Activated CD4-positive, alpha-beta T cell treated with anti-CD3 and anti-CD28 coated beads, Interleukin-2, amount 50 U/mL, for 16 hours (primary cell): ENCODE measurements at places on chromosomes 13 and 19.

- DNase-seq: no peak
These were observed 66.3 kb upstream of the UFM1 start for GRCh38 chr13:38283346-38283745.

DNA sequence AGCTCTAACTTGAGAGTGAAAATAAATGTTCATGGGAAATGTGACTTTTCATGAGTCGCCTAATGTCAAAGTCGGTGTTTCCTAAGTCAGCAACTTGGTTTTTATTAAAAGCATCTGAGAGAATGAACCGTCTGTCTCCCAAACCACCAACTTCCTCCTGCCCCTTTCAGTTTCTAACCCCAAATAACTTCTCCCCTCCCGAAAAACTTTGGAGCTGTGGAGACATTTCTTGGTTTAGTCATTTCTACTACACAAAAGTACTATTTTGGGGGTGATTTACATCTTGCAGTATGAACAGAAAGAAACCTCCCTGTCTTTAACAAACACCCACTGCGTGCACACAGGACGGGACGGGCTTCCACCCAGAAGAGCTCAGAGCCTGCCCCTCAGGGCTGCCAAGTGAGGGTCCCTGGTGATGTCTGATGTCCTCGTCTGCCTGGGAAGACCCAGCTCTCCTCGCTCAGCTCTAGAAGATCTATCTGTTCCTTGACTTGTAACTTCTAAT lies 65.0 kb downstream of the RASA3 start:
- peak; percentile 66 for DNase-seq

DNA sequence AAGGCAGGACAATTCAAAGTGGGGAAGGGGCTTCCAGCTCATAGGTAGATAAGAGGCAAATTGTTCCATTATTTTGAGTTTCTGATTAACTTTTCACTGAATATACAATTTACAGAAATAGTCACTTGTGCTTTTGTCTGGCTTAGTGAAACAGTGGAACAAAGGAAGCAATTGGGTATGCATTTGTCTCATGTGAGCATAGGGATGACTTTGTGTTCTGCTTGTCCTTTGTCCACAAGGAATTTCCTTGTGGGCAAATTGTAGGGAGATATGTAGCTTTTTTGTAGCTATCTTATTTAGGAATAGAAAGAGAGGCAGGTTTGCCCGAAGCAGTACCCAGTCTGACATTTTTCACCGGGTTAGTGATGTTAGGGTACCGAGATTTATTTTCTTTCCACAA lies 1224.8 kb downstream of the SLITRK1 start:
- DNase-seq: no peak

- no peak for DNase-seq
These were observed 329.3 kb downstream of the FGF9 start for GRCh38 chr13:22000191-22000590.

GRCh38 chr19:48819366-48819816 lies 8.6 kb upstream of the BCAT2 start:
- no peak for DNase-seq

GRCh38 chr13:77139306-77139705 lies 112.3 kb upstream of the FBXL3 start:
- DNase-seq: no peak

DNA sequence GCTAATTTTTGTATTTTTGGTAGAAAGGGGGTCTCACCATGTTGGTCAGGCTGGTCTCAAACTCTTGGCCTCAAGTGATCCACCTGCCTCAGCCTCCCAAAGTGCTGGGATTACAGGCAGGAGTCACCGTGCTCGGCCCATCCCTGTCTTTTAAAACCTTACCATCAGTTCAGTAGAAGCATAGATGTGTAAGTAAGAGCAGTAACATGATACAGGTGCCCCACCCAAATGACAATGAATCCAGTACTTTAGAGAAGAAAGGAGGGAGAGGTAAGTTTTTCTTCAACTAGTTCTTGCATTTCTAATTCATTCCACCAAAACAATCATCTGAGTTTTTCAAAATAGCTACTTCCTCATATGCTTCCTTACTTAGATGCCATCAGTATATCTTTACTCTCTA lies 21.9 kb downstream of the SPRY2 start:
- DNase-seq: no peak

DNA sequence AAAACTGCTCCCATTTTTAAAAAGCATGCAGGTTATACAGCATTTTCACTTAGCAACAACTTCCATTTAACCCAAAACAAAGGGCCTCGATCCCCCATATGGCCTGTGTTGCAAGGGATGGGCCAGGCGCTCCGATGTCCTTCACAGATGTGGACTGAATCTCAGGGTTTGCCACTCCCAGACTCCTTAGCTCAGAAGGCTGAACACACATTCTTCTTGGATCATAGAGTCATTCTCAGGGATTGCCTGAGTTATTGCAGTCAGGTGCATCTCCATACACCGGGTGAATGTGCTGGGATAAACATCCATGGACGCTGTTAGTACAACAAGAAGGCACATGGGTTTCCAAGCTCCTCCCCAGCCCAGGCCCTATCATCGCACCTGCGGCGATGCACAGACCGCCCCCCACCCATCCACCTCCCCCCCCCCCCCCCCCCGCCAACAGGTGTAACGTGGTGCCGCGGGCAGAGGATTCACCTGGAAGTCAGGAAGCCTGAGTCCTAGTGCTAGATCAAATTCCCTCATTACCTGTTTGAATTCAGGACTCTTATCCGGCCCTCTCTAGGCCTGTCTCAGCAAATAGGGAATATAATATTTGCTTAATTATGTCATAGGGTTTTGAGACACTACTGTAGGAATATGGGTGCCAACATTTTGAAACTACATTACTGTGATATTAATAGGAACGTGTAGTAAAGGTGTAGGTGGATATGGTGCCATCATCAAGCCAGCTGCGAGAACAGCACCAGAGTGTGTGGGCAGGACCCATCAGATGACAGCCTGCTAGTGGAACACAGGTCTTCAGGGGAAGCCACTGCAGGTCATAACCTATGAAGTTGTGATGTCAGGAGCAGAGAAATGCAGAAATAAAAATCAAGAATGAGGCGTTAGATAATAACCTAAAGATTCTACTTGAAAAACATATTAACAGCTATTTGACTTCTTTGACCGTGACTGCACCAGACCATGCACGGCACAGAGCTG lies 110.9 kb downstream of the SACS start:
- no peak for DNase-seq

- DNase-seq: peak; percentile 73
These were observed at the start of gene NBEA for GRCh38 chr13:34941835-34942731. NBEA (plus strand) TSS chr13:34942270; CDS start chr13:34942821, 551 bp downstream.

DNA sequence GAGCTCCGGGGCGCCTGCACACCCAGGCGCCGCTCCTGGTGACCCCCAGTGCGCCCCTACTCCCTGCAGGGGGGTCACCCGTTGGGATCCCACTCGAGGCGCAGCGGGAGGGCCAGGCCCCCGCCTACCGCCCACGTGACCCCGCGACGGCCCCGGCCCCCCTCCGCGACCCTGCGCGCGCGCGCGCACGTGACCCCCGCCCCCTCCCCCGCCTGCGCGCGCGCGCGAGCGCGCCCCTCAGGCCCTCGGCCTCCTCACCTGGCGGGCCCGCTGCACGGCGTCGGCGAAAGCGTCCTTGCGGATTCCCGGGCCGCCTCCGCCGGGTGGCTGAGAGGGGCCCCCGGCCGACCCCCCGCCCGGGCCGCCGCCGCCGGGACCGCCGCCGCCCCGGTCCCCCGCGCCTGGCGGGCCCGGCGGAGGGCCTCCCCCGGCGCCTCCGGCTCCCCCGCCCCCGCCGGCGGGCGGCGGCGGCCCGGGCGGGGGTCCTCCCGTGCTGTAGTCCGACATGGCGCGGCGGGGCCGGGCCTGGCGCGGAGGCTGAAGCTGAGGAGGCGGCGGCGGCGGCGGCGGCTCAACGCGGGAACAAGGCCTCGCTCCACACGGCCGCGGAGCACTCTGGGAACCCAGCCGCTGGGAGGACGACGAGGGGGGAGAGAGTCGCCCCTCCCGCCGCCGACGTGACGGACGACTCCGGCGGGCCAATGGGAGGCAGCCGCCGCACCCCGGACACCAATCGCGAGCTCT lies at the start of gene KHSRP:
KHSRP (minus strand) TSS at position 617 of the 744 bp plus-strand sequence; CDS start at position 507, 110 bp downstream.
- no peak for DNase-seq

DNA sequence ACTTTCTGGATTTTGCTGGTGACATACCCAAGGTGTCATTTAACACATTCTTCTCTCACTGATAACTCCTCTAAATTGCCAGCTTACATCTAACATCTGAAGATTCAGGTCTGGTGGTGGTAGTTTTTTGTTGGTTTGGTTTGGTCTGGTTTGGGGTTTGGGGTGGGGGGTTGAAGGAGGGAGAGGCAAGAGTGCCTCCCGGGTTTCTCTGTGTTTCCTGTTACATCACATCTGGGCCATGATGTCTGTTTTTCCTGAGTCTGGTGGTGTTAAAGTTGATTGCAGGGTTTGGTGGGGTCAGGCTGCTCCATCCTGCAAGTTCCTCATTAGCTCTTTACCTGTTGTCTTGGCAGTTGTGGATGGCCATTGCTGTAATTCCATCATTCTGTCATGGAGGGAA lies 155.8 kb upstream of the UBL3 start:
- DNase-seq: no peak

DNA sequence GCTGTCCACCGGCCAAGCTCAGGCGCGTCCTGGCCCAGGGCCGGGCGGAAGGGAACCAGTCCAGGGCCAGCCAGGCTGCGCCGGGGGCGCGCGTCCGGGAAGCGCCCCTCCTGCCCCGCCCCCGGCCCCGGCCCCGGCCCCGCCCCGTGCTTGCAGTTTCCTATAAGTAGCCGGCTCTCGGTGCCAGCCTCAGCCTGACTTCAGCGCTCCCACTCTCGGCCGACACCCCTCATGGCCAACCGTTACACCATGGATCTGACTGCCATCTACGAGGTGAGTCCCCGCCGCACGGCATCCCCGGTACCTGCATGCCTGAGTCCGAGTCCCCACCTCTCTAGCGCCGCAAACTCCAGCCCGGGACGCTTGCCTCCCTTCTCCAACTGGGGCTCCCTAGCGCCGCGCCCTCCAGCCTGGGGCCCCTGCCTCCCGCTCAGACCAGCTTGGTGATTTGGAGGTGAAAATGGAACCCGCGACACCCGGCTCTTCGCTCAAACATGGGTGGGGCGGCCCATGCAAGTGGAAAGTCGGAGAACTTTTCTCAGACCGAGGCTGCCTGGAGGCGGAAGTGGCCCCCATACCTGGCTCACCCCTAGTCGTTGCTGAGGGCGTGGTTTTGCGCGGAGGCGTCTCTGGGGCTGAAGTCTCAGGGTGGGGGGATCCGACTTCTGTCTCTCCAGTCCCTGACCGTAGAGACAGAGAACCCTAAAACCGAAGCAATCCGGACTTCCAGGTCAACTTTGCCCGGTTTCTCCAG lies at the start of gene ZFP36:
ZFP36 (plus strand) TSS at position 192 of the 754 bp plus-strand sequence; CDS start at position 250, 58 bp downstream.
- peak; percentile 92 for DNase-seq

- peak; percentile 25 for DNase-seq
These were observed 33.6 kb upstream of the FFAR2 start for GRCh38 chr19:35414442-35414841.

- no peak for DNase-seq
These were observed 6.6 kb downstream of the SSBP4 start for GRCh38 chr19:18425515-18426415.

- DNase-seq: no peak
These were observed 404 bp downstream of the C19orf44 start for GRCh38 chr19:16496613-16496983.

- peak; percentile 69 for DNase-seq
These were observed 245.4 kb downstream of the SHISA2 start for GRCh38 chr13:25806264-25806974.

DNA sequence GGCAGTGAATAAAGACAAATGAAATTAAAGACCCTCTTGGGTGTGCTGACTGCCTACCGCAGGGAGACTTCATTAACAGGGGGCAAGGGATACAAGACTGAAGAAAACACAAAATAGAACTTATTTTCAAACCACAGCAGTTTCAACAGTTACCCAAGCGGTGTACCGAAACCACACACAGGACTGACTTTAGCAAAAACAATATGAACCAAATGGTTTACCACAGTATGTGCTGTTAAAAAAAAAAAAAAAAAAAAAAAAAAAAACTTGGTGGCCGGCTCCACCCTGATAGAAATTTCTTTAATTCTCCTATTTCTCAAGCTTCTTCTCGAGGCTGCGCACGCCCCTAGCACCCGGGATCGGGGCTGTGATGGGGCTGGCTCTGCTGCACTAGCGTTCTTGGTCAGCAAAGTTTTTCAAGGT lies 42.6 kb downstream of the KLF2 start:
- DNase-seq: peak; percentile 83

- DNase-seq: no peak
These were observed 678.5 kb upstream of the PCDH20 start for GRCh38 chr13:62093984-62094780.

DNA sequence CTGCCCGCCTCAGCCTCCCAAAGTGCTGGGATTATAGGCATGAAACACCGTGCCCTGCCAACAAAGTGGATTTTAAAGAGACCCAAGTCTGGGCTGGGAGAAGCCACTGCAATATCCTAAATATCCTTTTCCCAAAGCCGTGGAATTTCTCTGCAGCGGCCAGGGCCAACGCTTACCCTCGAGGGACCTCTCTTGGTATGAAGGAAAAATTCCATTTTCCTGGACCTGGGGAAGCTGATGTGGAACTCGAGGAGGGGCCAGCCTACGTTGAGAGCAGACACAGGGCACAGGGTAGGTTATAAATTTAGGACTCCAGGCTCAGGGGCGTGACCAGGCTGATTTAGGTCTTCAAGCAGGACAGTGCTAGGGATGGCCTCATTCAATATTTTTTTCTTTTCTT lies 17.7 kb upstream of the UPF1 start:
- DNase-seq: no peak
